Renal pelvis (tissue), 12 donors: ENCODE measurements at places on chromosomes 6 and 20. TPM values are rescaled to one million over a fixed set of nuclear protein-coding genes. Genes with fewer than 3 reads are reported as not detected.

SAPCD1 gene
- polyA plus RNA-seq = 13.8 TPM

KHDRBS2 gene
- 2.0 TPM for polyA plus RNA-seq

ADGRF5 gene
- polyA plus RNA-seq = 24.6 TPM

LY6G6F gene
- polyA plus RNA-seq = 1.0 TPM

- no peak for DNase-seq
Observed at GRCh38 chr20:53365539-53366075, 228.0 kb downstream of the ZNF217 start.

DNA sequence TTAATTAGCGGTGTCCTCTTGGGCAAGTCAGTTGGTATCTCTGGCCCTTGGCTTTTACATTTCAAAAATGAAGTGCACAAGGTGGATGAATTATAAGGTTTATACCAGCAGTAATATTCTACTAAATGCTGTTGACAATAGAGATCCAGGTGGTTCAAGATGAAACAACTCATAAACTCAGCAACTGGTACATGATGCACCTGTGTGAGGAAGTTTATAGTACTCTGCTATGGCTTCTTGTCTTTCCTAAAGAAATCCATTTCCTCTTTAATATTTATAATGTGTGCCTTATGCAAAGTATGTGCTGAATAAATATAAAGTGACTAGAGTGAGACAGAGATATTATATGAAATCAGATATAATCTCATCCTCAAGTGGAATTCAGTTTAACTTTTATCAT lies 48.5 kb downstream of the ADGRG6 start:
- DNase-seq = no peak

- no peak for DNase-seq
Observed at GRCh38 chr6:166388290-166389004, 5.7 kb upstream of the MPC1 start.

- peak; percentile 89 for DNase-seq
Observed at GRCh38 chr6:15065261-15065989, 180.4 kb upstream of the JARID2 start.

DNA sequence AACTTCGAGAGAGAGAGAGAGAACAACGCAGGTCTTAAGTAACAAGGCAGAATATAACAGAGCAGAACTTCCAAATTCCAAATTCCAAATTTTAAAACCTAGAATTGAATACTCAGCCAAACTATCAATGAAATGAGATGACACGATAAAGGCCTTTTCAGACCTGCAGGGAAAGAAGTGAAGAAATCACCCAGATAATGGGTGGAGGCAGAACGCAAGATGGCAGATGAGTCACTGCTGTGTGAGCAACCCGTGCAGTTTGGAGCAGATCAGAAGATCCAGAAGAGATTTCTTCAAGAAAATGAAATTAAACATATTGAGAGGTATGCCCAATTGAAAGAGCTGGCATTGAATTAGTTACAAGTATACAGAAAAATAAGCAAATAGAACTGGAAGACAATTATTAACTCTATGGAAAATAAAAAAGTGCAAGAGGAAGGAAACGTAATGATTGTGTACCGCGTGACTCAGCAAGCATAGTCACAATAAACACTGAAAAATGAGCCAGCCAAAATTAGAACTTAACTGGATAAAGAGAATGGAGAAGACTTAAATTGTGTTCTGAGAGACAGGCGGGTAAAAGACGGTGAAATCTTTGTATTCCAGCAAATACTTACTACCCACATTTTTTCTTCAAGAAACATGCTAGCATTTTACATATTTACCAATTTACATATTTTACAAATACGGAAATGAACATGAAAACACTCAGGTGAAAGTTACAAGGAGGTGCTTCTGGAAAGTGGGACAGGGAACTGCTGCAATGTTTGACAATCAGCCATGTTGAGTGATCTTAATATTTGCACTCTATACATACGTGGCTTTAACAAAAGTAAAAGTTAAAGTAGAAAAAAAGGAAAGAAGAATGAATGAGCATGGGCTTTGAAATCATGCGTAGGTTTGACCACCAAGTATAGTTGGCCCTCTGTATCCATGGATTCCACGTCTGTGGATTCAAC lies 87.9 kb upstream of the CDYL start:
- DNase-seq = no peak

GRCh38 chr6:158653577-158654354 lies 3.9 kb downstream of the SYTL3 start:
- DNase-seq = no peak

DNA sequence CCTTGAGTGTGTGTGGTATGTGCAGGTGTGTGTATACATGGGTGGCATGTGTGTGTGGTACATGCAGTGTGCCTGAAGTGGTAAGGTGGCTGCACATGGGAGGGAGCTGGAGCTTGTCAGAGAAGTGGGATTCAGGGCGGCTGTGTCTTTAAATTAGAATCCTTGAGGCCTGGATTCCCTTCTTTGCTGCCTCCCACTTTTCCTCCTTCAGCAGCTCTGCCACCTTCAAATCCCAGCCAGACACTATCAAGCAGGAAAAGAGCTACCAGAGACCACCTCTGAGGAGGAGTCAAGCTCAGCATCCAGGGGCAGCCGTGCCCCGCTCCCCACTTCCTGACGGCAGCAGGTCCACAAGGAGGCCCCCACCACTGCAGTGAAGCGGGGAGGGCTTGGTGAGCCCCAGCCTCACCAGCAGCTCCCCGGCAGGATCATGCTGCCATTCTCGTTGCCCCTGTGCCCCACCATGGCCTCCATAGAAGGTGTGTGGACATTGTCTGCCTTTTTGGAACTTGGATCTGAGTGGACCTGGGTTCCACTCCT lies 131.0 kb upstream of the MLN start:
- DNase-seq = no peak

DNA sequence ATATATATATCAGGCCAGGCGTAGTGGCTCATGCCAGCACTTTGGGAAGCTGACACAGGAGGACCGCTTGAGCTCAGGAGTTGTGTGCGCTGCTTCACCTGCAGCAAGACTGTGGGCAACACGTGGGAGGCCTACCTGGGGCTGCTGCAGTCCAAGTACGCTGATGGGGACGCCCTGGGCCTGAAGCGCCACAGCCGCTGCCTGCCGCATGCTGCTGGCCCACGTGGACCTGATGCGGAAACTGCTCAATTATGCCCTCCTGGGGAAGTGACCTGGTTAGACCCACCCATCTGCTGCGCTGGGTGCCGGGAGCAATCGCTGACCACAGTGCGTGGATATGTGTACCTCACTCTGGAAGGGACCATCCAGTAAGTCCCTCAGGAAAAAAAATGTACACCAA lies 1.8 kb upstream of the PSORS1C2 start:
- no peak for DNase-seq
